ENCODE measurements at places on chromosomes 13 and 19.

GRCh38 chr13:79749566-79749965 is 268.6 kb downstream of the NDFIP2 start:
- DNase-seq = no peak

GRCh38 chr13:70457474-70457873 is 349.2 kb upstream of the KLHL1 start:
- DNase-seq = no peak

- DNase-seq = no peak
Measured at GRCh38 chr13:74061926-74062595, 72.1 kb downstream of the KLF12 start.

DNA sequence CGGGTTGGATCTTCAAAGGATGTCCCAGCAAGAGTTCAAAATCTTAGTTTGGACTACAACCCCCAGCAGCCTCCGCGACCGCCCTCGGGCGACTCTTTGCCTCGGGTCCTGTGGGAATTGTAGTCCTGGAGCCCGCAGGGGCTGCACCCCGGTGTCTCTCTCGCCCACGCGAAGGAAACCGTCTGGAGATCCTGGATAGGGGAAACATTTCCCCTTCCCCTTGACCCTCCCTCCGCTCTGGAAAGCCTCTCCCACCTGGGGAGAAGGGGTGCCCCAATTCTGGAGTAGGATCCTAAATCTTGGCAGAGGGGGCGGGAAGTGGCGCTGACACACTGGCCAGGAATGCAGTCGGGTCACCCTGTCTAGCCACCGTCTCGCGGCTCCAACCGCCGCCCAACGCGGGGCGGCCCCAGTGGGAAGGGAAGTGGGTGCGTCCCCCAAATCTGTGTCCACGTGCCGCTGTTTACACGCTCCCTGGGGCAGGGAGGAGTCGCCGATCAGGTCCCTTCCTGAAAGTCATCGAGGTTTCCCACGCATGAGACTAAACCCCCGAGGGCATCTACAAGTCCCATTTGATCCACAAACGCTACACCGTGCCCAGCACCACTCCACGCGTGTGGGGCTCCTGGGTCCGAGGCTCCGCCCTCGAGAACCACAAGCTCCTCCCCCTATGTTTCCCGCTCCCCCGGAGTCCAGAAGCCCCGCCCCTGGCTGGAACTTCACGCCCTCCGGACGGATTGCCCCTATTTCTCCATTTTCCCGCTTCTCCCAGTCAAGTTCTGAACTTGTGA is 761 bp upstream of the PPP1R13L start:
- DNase-seq = no peak

- no peak for DNase-seq
Measured at GRCh38 chr13:81133066-81133465, 792.1 kb upstream of the SPRY2 start.

DNA sequence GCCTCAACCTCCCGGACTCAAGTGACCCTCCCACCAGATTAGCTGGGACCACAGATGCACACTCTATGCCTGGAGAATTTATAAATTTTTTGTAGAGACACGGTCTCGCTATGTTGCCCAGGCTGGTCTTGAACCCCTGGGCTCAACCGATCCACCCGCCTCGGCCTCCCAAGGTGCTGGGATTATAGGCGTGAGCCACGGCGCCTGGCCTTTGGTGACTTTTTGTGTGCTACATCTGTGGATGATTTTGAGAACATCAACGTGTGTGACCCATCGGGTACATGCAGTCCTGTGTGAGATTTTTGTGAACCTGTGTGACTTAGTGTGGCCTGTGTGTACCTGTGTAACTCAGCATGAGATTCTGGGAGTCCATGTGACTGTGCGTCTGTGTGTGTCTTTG is 8.5 kb upstream of the NFIX start:
- DNase-seq = no peak

DNA sequence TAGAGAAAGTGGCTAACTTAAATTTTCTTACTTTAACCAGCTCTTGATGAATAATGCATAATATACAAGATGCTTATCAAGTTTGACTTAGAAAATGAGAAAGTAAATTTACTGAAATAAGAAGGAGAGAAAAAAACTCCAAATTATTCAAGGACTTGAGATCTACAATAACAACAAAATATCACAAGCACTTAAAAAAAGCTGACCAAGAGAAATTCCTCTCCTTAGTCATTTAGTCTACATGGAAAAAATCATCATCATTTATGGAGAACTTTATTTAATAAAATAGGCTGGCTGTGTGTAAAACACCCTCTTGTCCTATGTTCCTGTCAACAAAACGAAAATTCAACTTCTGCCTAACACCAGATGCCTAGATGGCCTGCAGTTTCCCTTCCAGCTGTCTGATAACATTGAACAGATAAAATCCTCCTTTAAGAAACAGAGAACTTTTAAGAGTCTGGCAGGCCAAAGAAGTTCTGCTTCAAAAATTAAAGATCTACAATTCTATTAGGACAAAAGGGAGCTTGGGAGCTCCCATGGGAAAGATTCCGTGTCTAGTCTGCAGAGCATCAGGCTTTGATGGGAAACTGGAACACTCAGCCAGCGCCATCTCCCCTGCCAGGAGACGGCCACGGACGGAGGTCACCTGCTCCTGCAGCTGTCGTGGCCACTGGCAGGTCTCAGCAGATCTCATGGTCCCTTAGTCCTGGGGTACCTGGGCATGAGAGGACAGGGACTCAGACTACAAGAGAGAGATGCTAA is 37.9 kb upstream of the ATP11A start:
- DNase-seq = no peak

- no peak for DNase-seq
Measured at GRCh38 chr19:43562226-43562697, 13.1 kb downstream of the XRCC1 start.

DNA sequence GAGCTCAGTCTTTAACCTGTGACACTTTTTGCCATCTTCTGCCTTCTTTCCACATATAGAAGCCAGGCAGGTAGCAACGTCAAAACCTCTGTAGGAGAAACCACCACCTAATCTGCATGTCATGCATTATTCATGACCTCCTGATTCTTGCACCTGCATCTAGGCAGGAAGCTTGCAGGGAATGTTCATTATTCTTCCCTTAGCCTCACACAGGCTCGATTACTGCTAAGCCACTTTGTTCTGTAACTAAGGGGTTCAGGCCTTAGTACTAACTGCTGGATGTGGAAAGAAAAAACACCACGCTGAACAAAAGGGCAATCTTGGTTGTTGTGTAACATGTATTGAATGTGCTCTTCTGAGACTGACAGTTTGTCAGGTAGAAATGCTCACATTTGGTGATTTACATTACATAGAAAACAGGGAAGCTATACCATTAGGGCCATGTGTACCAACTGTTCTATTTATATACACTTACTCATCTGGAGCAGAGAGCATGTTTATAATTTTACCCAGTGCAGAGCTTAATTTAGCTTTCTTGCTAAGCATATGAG is 366.9 kb downstream of the KLF12 start:
- peak; percentile 43 for DNase-seq

DNA sequence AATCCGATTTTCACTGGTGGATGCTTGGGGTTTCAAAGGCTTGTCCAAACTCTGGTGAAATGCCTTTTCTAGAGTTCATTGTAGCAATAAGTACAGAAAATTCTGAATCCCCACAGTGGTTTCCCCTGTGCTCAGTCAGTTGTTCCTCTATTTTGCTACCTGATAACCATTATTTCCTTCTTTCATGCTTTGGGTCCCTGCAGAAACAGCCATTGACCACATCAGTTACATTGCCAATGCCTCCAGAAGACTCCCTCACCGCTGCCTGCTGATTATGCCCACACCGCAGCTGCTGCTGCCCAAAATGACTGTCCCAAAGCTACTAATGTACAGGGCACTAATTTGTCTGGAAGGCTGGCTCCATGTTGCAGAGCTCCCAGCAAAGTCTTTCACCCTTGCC is 517.3 kb downstream of the KLF12 start:
- no peak for DNase-seq

- no peak for DNase-seq
Measured at GRCh38 chr13:99322297-99323103, 15.3 kb upstream of the GPR183 start.

GRCh38 chr13:40023595-40024203 is 368.2 kb downstream of the COG6 start:
- DNase-seq = no peak

GRCh38 chr13:51689663-51689996 is 105.4 kb downstream of the WDFY2 start:
- DNase-seq = no peak

- DNase-seq = no peak
Measured at GRCh38 chr19:1822210-1822609, 10.1 kb upstream of the ATP8B3 start.

- DNase-seq = no peak
Measured at GRCh38 chr13:37602733-37603381, 4.3 kb upstream of the POSTN start.

- no peak for DNase-seq
Measured at GRCh38 chr13:45860240-45860639, 8.7 kb upstream of the SIAH3 start.

DNA sequence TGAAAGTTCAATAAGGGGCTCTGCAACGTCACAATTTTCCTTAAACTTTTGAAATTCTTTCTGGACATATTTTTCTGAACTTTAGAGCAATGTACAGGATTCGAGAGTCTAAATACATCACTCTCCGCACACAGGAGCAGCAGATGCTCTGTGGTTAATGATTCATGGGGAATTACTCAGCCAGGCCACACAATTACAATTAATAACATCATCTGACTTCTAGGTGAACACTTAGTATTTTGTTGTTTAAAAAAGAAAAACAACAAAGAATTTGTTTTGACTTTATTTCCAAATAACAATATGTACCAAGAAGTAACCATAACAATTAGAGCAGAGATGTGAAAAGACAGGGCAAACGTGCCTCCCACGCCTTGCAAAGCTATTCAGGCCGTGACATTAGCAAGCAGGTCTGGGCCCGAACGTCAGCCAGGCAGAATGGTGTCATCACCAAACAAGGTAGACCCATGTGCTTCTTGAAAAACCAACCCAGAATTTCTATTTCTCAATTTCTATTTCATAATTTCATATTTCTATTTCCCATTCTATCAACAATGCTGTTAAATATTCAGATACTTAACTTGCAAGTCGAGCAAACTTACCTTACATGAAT is 236.3 kb downstream of the COL4A1 start:
- no peak for DNase-seq

- DNase-seq = no peak
Measured at GRCh38 chr13:32075170-32075851, 43.7 kb downstream of the FRY start.

DNA sequence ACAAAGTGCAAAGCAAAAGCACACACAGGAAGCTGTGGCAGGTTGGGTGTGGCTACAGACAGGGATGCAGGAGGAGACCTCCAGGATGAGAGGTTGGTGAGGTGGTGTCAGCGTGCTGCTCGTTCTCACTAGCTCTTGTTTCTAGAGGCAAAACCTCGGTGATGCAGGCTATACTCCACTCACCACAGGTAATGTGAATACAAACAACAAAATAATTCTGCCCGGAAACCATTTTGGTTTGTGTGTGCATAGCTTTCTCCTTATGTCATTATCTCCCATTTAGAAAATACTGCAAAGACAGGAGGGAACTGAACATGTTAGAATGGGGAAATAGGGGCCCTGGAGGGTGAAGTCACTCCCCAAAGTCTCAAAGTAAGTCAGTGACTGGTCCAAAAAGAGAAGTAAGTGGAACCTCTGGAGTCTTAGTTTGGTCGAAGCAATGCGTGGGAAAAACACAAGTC is 9.4 kb downstream of the LCP1 start:
- no peak for DNase-seq

Measured in left kidney (tissue), 8 donors.